ENCODE measurements at places on chromosomes 16 and 17.

- peak; percentile 37 for ATAC-seq
These were observed 919 bp downstream of the N4BP1 start for GRCh38 chr16:48608871-48609651.

- ATAC-seq: peak; percentile 48
These were observed 3.0 kb upstream of the CHD3 start for GRCh38 chr17:7885367-7886226.

GRCh38 chr16:29877266-29877961 is 14.4 kb upstream of the CDIPT start:
- ATAC-seq: peak; percentile 69

- ATAC-seq: no peak
These were observed 22.8 kb downstream of the GPRC5B start for GRCh38 chr16:19861811-19862327.

DNA sequence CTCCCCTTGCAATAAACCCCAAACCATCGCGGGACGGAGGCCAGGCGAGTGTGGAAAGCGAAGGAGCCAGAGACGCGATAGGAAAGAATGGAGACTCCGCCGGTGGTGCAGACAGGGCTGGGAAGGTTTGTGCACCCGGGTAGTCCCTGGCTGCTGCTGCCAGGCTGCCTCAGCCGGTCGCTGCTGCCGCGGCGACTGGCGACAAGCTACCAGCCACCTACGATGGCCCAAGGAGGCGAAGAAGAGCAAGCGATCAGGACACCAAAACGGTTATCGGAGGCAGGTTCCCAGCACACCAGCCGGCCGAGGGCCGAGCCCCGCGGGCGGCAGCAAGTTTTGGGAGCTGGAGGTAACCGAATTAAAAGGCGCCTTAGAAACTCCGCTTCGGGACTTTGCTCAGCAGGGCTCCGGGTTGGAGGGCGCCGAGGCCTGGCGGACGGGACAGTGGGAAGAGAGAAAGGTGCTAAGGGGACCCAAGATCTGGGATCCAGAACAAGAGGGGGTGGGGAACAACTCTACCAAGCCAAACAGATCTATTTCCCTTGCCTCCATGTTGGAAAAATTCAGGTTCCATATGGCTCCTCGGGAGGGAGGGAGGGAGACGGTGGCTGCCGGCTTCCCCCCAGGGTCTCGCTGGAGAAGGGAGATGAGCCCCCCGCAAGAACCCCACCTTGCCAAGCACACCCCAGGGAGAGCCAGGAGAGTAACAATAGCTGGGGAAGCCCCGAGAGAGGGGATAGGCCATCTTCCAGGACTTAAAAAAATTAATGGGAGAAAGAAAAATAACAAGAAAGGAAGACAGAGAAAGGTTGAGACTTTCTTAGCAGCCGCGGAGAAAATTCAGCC is 9.7 kb upstream of the HOXB2 start:
- ATAC-seq: no peak

DNA sequence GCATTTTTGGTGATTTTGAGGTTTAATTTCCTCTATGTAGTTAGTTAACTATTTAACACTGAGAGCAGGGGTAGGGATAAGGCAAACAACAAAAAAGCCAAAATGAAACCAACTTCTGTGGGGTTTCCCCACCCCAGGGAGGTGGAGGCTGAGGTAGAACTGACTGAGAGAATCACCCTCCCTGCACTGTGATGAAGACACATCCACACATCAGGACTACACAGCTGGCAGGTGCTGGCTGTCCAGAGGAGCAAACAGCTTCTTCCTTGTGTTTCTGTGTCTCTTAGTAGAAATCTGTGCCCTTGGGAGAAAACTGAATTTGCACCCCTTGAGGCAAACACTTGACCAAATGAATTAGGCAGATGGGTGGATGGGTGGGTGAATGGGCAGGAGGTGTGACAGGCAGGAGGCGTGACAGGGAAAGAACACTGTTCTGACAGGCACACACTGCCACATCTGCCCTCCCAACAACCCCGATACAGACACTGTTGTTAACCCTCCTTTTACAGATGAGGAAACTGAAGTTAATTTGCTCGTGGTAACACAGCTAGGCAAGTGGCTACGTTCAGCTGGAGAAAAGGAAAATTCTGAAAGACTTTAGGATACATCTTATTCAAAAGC is 62.9 kb upstream of the AMZ2 start:
- ATAC-seq: peak; percentile 80
